ENCODE measurements at places on chromosomes 16 and 17.

DNA sequence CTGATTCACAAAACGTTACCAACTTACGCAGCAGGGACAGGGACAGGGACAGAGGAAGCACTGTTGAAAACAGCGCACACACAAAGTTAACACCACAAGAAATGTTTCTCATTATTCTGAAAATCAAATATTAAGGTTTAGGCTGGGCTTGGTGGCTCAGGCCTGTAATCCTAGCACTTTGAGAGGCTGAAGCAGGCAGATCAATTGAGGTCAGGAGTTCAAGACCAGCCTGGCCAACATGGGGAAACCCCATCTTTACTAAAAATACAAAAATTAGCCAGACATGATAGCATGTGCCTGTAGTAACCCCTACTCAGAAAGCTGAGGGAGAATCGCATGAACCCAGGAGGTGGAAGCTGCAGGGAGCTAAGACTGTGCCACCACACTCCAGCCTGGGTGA, 4.2 kb downstream of the CYTH1 start:
- no peak overlapping the region for H3K4me3 ChIP-seq
- DNase-seq, result no peak
- no peaks in the 10 kb centered on the region for H3K27me3 ChIP-seq
- H3K36me3 ChIP-seq, result no peaks in the 10 kb centered on the region
- peaks cover 58% of the 10 kb centered on the region for H3K4me1 ChIP-seq

GRCh38 chr17:16304830-16305229, 48.4 kb downstream of the CENPV start:
- no peaks in the 10 kb centered on the region for H3K27me3 ChIP-seq
- no peak overlapping the region for H3K27ac ChIP-seq
- DNase-seq, result no peak
- no peaks in the 10 kb centered on the region for H3K36me3 ChIP-seq
- H3K4me1 ChIP-seq, result no peaks in the 10 kb centered on the region

GRCh38 chr16:9047689-9048301, 43.6 kb upstream of the HAPSTR1 start:
- no peaks in the 10 kb centered on the region for H3K4me1 ChIP-seq
- H3K36me3 ChIP-seq, result no peaks in the 10 kb centered on the region
- DNase-seq, result no peak
- no peaks in the 10 kb centered on the region for H3K27me3 ChIP-seq
- H3K27ac ChIP-seq, result no peak overlapping the region

GRCh38 chr17:13418891-13419290, 182.8 kb downstream of the HS3ST3A1 start:
- no peak for DNase-seq
- no peaks in the 10 kb centered on the region for H3K36me3 ChIP-seq
- no peak overlapping the region for H3K27ac ChIP-seq
- no peak overlapping the region for H3K4me3 ChIP-seq
- no peaks in the 10 kb centered on the region for H3K4me1 ChIP-seq

- DNase-seq, result peak; percentile 17
- peaks cover 71% of the 10 kb centered on the region for H3K4me1 ChIP-seq
- H3K27me3 ChIP-seq, result no peaks in the 10 kb centered on the region
- no peaks in the 10 kb centered on the region for H3K36me3 ChIP-seq
- H3K27ac ChIP-seq, result peak overlapping the region; percentile 85
- peak overlapping the region; percentile 87 for H3K4me3 ChIP-seq
Observed at GRCh38 chr16:66553223-66553622, 847 bp downstream of the CKLF start.

GRCh38 chr17:47225436-47225858, 16.3 kb downstream of the MYL4 start:
- no peak for DNase-seq
- no peak overlapping the region for H3K4me3 ChIP-seq
- H3K36me3 ChIP-seq, result no peaks in the 10 kb centered on the region
- peaks cover 18% of the 10 kb centered on the region for H3K4me1 ChIP-seq
- H3K27ac ChIP-seq, result peak overlapping the region; percentile 44
- no peaks in the 10 kb centered on the region for H3K27me3 ChIP-seq

GRCh38 chr16:57609541-57610401, 18.7 kb upstream of the ADGRG1 start:
- H3K27ac ChIP-seq, result peak overlapping the region; percentile 57
- H3K4me1 ChIP-seq, result peaks cover 33% of the 10 kb centered on the region
- peak; percentile 84 for DNase-seq
- H3K27me3 ChIP-seq, result no peaks in the 10 kb centered on the region
- H3K36me3 ChIP-seq, result no peaks in the 10 kb centered on the region

GRCh38 chr17:73371285-73371684, 59.5 kb upstream of the CDC42EP4 start:
- no peaks in the 10 kb centered on the region for H3K27me3 ChIP-seq
- H3K27ac ChIP-seq, result no peak overlapping the region

DNA sequence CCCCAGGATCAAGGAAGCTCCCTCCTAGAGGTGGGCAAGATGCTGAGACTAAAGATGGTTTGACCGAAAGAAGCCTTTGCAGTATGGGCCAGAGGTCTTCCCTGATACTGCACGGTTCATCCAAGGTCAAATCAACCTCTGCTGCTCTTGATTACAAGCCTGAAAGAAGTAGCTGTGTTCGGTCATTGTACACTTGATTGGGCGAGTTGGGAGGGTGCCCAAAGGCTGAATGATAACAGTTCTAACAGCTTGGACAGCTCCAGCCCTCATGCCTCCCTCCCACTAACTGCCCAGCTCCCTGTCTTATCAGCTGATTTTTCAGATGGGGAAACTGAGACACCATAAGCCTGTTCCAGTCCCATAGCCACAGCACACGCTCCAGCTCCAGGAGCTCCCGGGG, 42.8 kb downstream of the ABCC12 start:
- H3K27ac ChIP-seq, result no peak overlapping the region
- no peaks in the 10 kb centered on the region for H3K36me3 ChIP-seq
- DNase-seq, result no peak

DNA sequence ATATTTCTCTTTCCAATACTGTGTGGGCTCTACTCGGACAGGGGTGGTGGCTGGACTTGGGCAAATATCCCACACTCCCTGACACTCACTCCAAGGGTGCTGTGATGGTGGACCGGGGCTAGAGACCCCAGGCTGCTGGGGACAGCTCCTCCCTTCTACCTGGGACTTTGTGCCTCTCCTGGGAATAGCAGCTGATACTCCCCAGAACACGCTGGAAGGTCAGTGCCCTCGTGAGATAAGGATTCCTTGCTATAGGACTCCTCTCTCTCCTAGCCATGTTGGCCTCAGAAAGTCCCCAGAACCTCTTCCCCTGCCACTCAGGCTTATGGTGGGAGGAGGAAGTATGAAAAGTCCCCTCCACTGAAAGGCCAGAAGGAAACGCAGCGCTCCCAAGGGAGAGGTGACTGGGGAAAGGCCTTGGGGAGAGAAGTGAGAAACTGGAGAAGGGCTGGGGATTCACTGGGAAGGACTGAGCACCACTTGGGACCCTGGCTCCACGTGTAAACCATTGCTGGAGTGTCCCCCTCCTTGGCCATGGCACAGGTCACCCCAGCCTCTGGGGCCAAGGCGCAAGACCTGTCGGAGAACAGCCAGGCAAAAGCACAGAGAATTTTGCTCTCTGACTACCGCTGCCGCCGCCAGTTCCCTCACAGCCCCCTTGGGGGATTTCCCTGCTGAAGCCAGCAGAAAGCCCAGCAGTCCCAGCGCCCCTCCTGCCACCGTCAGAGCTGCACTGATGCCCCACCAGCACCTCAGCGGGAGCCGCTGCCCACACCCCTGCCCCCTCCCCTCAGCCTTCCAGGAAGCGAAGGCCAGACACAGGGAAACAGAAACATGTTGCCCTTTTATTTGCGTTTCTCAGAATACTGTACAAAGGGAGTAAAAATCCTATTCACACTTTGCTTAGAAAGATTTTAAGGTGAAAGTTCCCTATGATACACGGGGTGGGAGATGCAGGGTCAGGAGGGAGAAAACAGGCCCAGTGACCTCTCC, 2.1 kb upstream of the GSDMB start:
- no peak overlapping the region for H3K4me3 ChIP-seq
- peaks cover 69% of the 10 kb centered on the region for H3K4me1 ChIP-seq
- H3K27me3 ChIP-seq, result no peaks in the 10 kb centered on the region
- H3K36me3 ChIP-seq, result peaks cover 34% of the 10 kb centered on the region
- DNase-seq, result no peak

DNA sequence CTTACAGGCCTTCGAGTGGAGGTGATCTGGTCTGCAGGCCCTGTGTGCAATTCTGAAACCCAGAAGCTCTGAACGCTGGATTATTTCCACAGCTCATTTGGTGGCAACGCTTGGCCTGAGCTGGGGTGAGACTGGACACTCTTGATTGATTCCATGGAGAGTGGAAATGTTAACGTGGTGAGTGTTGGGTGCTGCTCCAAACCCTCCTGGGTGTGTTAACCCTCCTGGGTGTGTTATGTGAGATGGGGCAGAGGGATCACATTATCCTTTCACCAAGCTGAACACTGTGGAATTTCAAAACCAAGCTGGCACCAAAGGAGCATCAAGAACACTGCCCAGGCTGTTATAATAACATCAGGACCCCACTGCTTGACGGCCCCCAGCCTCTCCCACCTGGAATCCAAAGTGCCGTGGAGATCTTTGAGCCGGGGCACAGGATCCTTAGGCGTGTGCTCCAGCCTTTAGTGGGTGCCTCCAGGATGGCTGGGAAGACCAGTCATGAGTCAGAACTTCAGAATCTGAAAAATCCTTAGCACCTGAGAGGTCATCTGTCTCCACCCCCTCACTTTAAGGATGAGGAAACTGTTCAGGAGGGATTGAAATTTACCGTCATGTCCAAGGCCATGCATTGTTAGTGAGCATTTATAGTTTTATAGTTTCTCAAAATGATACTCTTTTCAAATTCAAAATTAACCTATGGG, 75.0 kb downstream of the RPTOR start:
- H3K4me3 ChIP-seq, result no peak overlapping the region
- H3K27ac ChIP-seq, result no peak overlapping the region
- peaks cover 28% of the 10 kb centered on the region for H3K4me1 ChIP-seq
- DNase-seq, result no peak
- H3K36me3 ChIP-seq, result no peaks in the 10 kb centered on the region

- H3K4me3 ChIP-seq, result no peak overlapping the region
- H3K27ac ChIP-seq, result no peak overlapping the region
- H3K36me3 ChIP-seq, result no peaks in the 10 kb centered on the region
- H3K4me1 ChIP-seq, result no peaks in the 10 kb centered on the region
Observed at GRCh38 chr17:69540356-69540755, 125.9 kb downstream of the MAP2K6 start.

DNA sequence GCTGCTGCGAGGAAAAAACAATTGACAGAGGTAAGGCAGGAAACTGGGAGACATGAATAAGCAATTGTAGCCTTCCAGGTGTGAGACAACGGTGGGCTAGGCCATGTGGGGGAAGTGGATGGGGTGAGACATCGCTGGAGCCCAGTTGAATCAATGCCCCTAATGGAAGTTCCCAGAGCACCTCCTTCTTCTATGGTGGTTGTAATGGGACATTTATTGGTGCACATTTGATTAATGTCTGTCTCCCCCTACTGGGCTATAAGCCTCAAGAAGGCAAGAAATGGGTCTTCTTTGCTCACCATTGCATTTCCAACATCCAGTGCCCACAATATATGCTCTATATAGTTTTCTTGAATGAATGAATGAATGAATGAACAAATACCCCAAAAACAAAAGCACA, 22.7 kb upstream of the CD300E start:
- H3K4me3 ChIP-seq, result no peak overlapping the region
- no peaks in the 10 kb centered on the region for H3K36me3 ChIP-seq
- H3K4me1 ChIP-seq, result no peaks in the 10 kb centered on the region
- DNase-seq, result no peak
- no peak overlapping the region for H3K27ac ChIP-seq

DNA sequence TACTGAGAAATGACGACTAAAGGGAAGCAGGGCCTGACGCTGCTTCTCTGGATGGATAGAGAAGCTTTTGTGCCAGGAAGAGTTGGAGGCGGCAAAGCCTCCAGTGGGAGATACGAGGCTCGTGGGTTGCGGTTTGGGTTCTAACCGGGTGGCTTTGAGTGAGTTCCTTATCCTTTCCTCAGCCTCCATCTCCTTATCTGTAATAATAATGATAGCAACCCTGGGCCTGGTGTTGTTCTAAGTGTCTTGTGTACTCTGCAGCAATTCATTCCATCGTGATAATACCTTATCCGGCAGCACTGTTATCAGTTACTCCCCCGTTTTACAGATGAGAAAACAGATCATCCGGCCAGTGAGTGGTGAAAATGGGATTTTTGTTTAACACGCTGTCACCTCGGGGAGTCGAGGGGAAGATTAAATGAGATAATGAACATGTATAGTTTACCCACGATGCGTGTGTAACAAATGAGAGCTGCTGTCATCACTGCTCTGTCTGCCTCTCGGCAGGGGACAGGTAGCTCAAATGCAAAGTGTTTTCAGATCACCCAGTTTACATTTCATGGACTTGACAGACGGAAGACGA, 52.0 kb upstream of the LHX1 start:
- no peak overlapping the region for H3K27ac ChIP-seq
- H3K4me1 ChIP-seq, result no peaks in the 10 kb centered on the region
- no peaks in the 10 kb centered on the region for H3K27me3 ChIP-seq
- H3K36me3 ChIP-seq, result no peaks in the 10 kb centered on the region
- H3K4me3 ChIP-seq, result no peak overlapping the region

GRCh38 chr16:23374721-23375510, 72.8 kb downstream of the SCNN1B start:
- H3K36me3 ChIP-seq, result no peaks in the 10 kb centered on the region
- no peaks in the 10 kb centered on the region for H3K4me1 ChIP-seq
- no peak overlapping the region for H3K27ac ChIP-seq

DNA sequence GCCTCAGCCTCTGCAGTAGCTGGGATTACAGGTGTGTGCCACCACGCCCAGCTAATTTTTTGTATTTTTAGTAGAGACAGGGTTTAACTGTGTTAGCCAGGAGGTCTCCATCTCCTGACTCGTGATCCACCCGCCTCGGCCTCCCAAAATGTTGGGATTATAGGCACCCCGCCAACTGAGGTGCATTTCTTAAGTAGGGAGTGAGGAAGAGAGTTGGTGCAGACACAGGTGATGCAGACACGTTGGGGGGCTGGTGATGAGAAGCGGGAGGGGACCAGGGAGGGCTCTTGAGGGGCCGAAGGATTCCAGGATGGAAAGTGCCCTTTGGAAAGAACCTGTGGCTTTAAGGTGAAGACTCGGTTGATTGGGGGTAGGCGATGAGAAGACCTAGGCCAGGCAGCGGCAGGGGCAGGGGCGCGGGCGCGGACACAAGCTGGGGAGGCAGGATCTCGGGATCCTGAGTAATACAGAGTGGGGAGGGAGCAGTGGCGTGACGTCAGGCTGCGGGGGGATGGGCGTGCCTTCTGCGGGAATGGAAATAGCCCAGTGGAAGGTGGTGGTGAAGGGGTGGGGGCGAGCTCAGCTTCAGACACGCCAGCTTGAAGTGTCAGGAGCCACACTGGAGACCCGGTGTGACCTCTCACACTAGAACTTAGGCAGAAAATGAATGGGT, 2.5 kb upstream of the ATP6V0C start:
- peaks cover 27% of the 10 kb centered on the region for H3K4me1 ChIP-seq
- DNase-seq, result no peak
- H3K27ac ChIP-seq, result peak overlapping the region; percentile 33
- no peaks in the 10 kb centered on the region for H3K27me3 ChIP-seq
- no peak overlapping the region for H3K4me3 ChIP-seq
- H3K36me3 ChIP-seq, result no peaks in the 10 kb centered on the region

GRCh38 chr17:60629120-60629519, 29.1 kb downstream of the PPM1D start:
- no peaks in the 10 kb centered on the region for H3K36me3 ChIP-seq
- H3K27ac ChIP-seq, result no peak overlapping the region
- H3K27me3 ChIP-seq, result no peaks in the 10 kb centered on the region
- no peak for DNase-seq
- no peak overlapping the region for H3K4me3 ChIP-seq
